ENCODE measurements at places on chromosomes 6 and 20.

DNA sequence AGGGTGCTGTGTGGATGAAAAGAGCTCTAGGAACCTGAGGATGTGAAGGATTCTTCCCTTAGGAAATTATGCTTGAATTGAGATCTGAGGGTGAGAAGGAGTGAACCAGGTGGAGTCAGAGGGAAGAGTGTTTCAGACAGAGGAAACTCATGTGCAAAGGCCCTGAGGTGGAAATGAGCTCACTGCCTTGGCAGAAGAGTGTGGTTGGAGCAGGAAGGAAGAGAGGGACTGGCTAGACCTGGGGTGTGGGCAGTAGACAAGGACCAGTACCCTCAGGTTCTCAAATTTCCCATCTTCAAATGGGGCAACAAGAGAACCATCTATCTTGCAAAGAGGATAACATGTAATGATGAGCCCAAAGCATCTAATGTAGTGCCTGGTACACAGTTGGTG lies 24.0 kb upstream of the GTSF1L start:
- no peak for DNase-seq

GRCh38 chr6:3137057-3137777 lies 18.7 kb downstream of the BPHL start:
- no peak for DNase-seq

DNA sequence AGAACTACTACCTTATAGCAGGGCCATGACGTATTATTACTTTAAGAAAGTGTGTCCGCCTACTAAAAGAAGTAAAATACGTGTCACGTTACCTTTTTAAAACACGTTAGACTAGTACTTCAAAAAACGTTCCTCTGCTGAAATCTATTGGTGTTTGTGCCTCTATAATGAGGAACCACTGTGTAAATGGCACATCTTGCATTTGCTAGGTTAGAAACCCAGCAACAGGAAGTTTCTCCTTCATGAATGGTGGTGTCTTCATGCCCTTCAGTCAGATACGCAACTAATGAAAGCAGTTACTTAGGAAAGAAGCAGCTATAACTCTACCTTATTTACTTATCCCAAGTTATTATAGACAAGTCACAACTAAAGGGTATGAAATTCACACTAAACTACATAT lies 343.5 kb downstream of the RNGTT start:
- no peak for DNase-seq

DNA sequence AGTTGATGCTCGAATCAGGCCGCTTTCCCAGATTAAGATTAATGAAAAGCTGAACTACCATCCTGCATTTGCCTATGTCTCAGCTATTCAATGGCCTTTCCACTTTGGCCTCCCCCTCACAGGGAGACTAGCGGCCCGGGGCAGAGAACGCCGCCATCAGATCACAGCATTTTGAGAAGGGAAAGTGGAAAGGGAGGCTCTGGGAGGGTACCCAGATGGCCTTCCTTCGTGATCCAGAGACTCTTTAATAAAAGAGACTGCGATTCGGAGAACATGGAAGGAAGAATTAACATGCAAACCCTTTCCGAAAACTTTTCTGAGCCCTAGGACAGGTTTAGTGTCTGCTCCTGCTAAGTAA lies 533 bp downstream of the MRPS18A start:
- no peak for DNase-seq

- DNase-seq = no peak
These were observed 72.4 kb downstream of the MLIP start for GRCh38 chr6:54183616-54184015.

DNA sequence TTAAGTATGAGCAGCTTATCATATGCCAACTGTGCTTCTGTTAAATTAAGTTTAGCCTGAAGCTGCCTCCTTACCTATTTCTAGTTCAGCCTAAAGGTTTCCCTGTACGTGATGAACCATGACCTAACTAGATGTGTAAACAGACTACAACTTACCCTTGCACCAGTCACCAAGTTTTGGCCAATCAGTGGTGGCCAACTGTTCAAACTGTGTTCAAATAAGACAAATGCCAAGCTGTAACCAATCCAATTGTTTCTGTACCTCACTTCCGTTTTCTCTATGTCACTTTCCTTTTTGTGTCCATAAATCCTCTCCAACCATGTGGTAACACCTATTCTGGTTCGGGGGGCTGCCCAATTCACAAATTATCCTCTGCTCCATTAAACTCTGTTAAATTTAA lies 6.0 kb upstream of the SLC2A10 start:
- DNase-seq = no peak

DNA sequence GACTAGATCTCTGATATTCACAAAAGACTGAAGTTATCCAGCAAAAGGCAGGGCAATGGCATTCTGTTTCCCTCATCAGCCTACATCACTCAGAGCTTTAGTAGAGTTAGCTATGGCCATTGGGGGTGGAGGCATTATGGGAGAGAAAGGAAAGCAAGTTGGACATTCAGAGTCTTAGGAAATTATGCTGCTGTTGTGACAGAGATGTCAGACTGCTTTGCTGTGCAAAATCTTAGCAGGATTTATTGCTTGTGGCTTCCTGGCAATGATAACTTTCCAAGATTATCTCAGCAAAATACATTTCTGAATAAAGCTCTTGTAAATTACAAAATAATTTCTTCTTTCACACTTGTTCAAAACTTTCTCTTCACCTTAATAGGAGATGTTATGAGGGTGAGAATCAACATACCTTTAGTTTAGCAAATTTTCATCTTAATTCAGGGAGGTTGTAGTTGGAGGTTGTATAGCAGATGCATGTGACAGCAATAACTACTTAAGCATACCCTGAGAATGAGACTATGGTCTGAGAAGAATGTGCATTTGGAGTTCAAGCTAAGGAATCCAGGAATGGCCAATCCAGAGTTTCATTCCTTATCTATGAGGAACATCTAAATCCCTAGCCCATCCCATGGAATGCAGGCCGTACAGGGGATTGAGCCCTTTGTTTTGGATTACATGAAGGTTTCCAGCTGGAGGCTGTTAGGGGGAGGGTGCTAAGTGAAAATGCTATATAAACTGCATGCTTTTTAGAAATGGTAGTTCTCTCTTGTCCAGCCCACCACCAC lies 179.8 kb downstream of the HAO1 start:
- DNase-seq = no peak

GRCh38 chr20:54661880-54662465 lies 186.6 kb downstream of the DOK5 start:
- DNase-seq = no peak

- no peak for DNase-seq
These were observed 38.2 kb upstream of the AFDN start for GRCh38 chr6:167788563-167788903.

DNA sequence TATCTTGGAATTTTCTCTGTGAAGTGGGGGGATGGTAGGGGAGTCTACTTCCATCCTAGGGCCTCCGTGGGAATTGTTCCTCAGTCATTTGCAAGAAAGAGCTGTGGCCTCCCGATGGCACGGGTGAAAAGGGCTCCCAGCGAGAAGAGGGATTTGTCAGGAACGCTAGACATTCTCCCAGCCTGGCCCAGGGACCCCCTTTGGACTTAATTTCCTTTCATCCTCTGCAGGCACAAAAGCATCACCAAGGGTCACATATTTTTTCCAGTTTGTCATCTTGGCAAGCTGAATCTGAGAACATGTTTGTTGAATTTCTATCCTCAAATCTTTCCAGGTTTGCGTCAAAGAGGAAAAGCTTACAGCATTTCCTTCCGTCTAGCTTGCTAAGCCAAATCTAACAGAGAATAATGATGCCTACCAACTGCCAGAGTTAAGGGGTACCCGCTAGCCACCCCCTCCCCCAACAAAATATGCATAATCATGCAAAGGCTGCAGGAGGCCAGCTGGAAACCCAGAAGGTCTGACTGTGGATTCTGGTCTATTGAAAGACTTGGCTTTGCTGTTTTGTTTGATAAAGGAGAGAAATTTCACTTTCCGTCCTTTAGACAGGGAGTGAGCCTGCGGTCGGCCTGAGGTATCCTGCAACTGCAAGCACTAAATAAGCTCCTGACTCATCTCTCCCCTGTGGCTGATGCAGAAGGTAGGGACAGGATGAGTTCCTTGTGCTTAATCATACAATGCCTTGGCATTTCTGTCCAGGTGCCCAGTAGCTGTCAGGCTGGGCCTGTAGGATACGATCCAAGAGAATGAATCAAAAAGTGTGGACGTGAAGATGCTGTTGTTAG lies 23.1 kb downstream of the PSMG4 start:
- DNase-seq = no peak

DNA sequence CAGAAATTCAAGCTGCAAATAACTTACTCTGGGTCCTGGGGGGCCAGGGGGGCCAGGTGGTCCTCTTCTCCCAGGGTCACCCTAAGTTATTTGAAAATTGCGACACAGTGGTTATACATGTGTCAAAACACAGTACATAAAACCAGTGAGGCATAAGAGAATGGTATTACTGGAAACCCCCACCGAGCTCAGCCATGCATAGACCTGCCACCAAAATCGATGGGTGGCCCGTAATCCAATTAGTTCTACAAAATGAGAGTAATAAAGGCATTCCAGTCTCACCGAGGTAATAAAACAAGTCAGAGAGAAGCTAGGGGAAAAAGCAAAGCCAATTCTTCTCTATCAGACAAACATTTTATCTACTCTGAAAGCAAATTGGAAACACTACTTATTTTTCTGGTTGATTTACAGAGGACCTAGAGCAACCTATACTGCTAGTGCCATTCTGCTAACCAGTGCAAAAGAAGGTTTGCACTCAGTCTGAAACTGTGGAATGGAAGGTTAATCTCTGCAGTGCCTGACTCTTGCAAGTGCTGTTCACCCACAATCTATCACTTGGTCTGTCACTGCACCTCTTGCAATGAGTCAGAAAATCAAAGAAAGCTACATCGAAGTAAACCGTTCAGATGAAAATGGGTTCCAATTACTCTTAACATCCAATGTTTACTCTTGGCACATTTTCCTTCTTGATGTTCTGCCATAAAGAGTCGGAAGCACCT lies 32.4 kb downstream of the COL9A1 start:
- no peak for DNase-seq

GRCh38 chr20:640674-641515 lies 12.1 kb downstream of the SRXN1 start:
- no peak for DNase-seq

DNA sequence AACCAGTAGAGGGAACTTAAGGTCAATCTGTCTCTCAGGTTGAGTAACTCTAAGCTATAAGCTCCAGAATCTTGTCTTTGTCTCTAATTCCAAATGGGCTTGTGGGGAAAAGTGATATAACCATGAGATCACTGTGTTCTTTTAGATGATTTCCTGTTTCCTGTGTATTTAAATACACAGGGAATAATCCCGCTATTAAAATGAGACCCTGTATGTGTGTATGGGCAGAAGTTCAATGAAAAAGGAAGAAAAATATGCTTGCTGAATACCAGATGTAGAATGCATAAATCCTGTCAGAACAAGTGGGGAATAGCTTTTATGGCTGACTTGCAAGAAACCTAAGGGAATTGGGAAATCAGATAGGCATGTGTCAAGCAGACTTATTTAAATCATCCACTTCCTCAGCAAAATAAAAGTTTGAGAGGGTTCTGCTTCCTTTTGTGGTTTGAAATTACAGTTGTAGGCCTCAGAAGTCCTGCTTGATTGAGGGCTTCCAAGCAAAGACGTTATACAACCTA lies 164.7 kb upstream of the PDE7B start:
- no peak for DNase-seq

All from foreskin melanocyte (primary cell).